Suprapubic skin (tissue), 4 donors: ENCODE measurements at places on chromosomes 12 and 14.

DNA sequence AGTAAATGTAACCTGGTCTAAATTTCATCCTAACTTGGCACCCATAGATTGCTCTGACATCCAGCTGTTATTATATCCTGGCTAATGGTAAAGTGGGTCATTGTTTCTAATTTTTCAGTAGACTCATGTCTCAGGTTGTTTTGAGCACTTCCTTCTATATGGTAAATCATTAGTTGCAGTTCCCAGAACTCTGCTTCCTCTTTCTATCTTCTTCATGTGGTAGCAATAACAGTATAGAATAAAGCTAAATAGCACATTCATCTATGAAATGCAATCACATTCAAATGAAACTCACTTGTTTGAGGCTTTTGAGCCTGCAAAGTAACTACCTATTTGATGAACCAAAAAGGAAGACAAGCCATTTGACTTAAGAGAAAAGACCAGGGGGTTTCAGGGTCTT, 65.1 kb upstream of the GZMB start:
- DNase-seq, result no peak

GRCh38 chr12:47282206-47282605, 202.4 kb upstream of the AMIGO2 start:
- no peak for DNase-seq

DNA sequence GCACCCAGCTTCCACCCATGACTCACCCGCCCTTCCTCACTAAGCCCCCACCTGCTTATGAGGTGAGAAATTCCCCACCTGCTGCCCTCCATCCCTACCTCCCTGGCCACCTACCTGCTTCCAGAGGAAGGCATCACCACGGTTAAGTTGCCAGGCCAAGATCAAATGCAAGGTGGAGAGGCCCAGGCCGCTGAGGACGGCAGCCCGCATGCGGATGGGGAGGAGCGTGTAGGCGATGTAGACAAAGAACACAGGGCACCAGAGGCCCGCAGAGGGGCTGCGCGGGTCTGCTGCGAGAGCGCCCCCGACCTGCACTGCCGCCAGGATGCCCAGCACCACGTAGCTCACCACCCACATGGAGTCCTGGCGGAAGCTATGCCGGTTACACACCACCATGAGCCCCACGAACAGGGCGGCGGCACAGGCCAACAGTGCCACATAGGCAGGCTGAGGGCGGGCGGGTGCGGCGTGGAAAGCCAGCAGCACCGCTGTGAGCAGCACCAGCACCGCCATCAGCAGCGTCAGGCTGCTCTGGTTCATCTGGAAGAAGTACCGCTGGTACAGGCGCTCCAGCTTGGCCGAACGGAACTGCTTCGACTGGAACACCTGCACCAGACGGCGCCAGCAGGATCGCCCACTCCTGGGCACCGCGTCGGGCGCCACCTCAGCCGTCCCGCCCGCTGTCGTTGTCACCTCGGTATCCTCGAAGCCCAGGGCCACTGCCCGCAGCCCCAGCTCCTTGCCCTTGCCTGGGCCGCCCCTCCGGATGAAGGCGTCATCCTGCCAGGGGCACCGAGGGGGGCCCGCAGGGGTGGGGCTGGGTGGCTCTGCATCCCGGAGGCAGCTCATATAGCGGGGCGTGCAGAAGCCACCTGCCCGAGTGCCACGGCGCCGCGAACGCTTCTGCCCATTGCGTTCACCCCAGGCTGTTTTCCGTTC, 6.2 kb downstream of the ADCY6 start:
- no peak for DNase-seq

DNA sequence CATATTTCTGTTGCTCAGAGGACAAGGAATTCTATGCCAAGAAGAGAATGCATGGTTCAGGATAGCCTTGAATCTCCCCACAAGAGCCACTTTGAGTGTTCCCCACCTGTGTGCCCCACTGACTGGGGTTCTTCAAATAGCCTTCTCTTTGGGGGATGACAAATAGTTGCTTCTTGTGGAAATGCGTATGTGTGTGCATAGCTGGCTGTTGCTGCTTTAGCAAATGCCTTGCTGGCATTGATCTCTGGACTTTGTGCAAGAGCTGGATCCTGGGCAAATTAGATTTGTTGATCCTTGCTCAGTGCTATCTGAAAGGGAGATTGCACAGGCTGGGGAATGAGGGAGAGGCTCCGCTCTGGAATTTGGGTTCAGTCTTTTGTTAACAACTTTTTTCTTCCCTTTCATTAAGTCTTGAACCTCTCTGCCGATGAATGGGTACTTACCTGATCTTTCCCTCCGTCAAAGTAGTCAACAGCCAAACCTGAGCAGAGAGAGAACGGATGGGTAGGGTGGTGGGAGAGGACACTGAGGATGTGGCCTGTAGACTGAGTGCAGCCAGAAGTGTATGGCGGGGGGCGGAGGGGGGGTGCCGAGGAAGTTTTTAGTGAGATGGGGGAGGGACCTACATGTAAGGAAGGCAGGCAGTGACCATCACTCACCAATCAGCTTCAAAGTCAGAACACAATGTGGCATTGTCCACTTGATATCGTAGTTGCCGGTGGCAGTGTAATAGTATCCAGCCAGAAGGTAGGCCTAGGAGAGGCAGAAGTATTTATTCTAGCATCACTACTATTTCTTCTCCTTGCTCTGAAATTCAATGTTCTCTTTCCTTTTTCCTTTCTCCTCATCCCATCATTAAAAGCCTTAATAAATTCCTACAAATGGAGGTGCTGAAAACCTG, 10.7 kb downstream of the EMG1 start:
- no peak for DNase-seq

DNA sequence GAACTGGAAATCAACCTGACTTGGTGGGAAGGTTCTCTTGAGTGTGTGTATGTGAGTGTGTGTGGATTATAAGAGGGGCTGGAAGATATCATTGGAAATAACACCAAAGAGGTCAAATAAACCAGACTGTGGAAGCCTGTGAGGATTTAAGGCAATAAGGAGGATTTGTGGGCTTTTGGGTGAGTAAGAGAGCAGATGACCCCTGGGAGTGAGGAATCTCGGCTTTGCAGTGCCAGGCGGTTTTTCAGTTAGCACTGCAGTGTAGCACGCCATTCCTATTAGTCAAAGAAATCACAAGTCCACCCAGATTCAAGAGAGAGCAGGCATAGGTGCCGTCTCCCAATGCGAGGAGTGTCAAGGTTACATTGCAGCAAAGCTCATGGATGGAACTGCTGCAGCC, 63.3 kb downstream of the CALM1 start:
- no peak for DNase-seq
